Stimulated activated naive CD4-positive, alpha-beta T cell treated with Interleukin-2 at 50 U/mL for 16 hours (primary cell): ENCODE measurements at places on chromosomes 11 and 22.

DNA sequence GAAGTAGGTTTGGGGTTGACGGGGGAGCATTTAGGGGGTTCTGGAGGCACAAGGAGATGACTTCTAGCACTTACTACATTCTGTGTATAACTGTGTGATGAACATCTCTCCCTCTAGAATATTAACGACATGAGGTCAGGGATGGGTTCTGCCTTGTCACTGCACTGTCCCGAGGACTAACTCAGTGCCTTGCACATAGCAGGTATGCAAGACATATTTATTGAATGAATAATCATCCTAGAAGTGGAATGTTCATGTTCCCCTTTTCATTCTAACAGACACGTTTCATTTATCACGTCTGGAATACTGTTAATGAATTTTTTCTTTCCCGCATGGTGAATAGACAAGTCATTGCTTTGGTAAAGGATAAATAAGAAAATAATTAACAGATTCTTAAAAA is 12.6 kb downstream of the SYT13 start:
- DNase-seq: no peak

DNA sequence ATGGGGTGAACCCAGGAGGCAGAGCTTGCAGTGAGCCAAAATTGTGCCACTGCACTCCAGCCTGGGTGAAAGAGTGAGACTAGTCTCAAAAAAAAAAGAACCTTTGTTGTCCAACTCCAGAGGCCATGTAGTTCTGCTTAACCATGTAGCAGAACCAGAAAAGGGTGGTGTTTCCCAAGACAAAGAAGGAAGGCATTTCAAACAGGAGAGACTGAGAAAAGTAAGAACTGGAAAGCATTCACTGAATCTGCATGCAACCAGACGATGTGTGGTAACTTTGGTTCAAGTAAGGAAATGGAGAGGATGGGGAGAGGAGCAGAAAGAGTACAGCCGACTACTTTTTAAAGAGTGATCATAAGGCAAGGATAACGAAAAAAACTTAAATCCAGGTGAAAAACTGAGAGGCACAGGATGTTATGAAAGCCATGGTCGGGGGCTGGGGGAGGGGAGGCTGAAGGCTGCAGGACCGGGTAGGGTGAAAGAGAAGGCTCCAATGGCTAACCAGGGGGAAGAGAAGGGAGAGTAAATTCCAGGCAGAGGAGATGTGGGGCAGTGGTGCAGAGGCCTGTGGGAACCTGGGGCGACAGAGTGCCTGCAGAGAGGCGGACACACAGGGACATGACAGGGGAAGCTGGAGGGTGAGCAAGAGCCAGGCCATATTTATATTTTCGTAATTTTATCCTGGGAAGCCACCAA is 48.8 kb downstream of the MAPK1 start:
- no peak for DNase-seq

DNA sequence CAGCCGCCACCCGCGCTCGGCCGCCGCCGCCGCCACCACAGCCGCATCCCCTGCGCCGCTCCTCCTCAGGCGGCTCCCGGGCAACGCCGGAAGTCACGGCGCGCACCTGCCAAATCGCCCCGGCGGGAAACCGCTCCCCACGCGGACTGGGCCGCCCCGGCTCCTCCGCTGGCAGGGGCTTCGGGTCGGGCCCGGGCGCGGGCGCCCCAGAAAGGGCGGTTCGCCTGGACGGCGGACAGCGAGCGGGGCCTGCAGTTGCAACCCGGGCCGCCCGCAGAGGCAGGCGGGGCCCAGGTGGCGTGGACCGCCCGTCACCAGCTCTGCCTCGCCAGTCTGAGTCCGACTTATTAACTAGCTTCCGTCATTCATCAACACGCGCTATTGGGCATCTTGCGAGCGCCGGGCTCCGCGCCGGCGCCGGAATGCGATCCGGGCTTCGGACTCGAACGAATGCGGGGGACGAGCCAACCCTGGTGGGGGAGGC is at the start of gene HIRA:
HIRA (minus strand) TSS at position 85 of the 484 bp plus-strand sequence. CDS start 257 bp downstream, outside the sequence.
- peak; percentile 80 for DNase-seq

GRCh38 chr22:50091092-50091768 is 1.4 kb downstream of the MOV10L1 start:
- DNase-seq: no peak

GRCh38 chr11:113435190-113435968 is 39.8 kb downstream of the DRD2 start:
- DNase-seq: no peak

DNA sequence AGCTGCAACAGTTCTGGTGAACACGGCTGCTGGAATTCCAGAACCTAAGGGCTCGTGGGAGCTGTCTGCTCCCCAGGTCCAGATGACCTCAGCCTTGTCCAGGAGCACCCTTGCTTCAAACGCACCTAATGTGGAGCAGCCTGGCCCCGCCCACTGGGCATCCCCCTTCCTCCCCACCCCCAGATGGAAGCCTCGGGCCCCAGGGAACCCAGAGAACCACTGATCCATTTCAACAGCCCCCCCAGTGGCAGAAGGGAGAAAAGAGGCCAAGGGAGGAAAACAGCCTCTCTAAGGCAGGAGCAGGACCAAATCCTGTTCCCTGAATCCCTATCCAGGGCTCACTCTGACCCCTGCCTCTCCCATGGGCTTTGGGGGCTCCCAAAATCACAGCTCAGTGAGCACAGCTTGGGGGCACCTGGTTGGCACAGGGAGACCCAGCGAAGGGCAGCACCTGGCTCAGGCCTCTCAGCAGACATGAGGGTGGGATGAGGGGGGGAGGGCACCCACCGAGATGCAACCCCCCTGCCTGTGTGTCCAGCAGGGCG is 1.2 kb downstream of the CYTH4 start:
- DNase-seq: peak; percentile 22

DNA sequence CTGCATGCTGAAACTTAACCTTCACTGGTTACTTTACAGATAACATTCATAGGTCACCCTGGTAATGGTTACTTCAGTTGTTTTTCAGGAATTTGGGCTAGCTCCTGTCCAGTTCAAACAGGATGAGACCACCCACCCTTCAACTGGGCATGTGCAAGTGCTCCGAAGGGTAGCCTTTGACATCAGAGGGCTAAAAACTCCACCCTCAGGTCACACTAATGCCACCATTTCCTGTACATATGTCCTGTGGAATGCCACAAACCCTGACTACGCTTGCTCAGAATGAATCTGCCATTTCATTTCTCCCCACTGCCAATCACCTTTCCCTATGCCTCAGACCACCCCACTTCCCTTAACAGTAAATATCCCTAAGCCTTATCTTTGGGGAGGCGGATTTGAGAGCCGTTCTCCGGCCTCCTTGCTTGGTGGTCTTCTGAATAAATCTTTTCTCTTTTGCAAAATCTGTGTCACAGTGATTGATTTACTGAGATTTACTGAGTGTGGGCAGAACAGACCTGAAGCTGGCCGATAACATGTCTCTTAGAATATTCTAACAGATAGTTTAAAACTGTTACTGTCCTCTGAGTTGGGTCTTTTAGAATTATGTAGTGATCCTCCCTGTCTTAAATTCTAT is 25.4 kb upstream of the FXYD2 start:
- DNase-seq: no peak

DNA sequence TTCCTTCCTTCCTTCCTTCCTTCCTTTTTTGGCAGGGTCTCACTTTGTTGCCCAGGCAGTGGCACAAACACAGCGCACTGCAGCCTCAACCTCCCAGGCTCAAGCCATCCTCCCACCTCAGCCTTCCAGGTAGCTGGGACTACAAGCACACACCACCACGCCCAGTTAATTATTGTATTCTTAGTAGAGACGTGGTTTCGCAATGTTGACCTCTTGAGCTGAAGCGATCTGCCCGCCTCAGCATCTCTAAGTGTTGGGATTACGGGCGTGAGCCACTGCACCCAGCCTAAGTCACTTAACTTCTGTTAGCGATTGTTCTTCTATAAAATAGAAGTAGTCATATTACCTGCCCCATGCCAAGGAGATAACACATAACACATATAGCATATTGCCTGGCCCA is 2.8 kb upstream of the SYTL2 start:
- no peak for DNase-seq

- DNase-seq: no peak
Observed at GRCh38 chr22:31917227-31917921, 27.0 kb upstream of the YWHAH start.

DNA sequence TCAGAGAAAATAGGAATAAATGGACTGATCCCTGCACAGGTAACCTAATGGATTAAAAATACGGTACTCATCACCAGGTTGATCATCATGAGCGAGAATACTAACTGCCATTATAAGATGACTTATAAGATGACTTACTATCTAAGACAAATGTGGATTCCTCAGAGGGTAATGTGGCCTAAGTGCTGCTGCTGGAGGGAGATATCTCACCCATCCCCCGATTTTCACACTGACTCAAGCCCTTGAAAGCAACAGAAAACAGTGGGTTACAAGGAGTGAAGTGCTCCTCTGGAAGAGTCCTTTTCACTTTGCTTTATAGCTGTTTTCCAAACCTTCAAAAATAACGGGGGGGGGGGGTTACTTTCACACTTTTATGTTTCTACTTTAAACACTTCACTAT is 920 bp downstream of the TMEM218 start:
- no peak for DNase-seq

- peak; percentile 14 for DNase-seq
Observed at GRCh38 chr11:86672007-86672621, at the start of gene ME3. Gene ME3 (minus strand): TSS chr11:86672616.

GRCh38 chr22:44136112-44136511 is 44.6 kb upstream of the PARVG start:
- DNase-seq: no peak

DNA sequence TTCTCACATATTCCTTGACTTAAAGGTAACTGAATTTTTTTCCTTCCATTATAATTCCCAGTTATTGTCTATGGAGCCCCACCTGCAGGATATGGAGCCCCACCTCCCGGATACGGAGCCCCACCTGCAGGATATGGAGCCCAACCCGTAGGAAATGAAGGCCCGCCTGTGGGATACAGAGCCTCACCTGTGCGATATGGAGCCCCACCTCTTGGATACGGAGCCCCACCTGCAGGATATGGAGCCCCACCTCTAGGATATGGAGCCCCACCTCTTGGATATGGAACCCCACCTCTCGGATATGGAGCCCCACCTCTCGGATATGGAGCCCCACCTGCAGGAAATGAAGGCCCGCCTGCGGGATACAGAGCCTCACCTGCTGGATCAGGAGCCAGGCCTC is 28.1 kb downstream of the WBP2NL start:
- no peak for DNase-seq

DNA sequence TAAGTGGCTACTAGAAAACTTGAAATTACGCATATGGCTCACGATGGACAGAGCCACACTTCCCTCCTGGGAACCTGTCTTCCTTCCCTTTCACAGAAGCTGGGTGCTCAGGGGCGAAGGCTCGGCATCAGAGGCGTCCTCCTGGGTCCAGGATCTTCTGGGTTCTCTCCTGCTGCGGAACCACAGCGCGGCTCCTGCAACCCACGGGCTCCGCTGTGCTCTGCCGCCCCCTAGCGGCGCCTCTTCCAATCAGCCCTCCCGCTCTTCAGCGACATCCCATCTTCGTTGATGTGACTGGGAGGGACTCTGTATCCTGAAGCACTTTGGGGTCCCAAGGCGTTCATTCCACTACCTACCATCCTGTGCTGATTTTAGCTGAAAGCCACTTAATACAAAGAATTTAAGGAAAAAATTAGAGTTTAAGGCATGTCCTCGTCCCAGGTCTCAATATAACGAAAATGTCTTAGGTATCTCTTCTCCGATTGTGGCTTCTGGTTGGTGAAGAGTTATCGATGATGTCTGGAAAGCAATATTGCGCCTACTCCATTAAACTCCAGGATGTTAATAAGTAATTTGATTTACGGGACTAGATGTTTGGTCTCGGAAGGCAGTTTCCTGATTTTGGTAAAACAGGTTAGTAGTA is 14.8 kb upstream of the RPS3 start:
- peak; percentile 63 for DNase-seq

DNA sequence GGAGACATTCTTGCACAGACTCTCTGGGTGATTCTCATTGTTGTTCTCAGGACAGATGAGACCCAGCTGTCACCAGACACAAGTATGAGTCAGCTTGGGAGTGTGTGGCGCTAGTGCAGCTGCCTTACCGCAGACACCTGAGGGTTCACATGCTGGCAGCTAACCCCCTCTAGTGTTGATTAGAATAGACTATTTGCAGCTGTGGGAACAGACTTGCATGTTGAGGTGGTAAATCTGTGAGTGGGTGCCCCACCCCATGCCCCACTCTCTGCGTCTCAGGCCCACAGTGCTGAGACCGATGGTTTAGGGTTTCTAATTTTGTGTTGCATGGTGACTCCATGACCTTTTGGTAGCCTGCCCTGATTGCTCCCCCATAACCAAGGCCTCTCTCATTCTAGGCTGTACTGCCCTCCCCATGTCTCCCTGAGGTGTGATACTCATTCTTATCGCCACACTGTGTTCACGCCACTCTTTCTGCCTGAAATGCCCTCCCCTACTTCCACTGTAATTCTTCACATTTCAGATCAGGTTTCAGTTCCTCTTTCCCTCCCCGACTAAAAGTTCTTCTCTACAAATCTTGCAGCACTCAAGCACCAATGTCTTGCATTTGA is 73.7 kb upstream of the KIRREL3 start:
- DNase-seq: no peak

GRCh38 chr11:13110929-13111812 is 102.1 kb downstream of the RASSF10 start:
- DNase-seq: no peak

GRCh38 chr11:57427727-57428082 is 784 bp upstream of the SLC43A3 start:
- DNase-seq: no peak

DNA sequence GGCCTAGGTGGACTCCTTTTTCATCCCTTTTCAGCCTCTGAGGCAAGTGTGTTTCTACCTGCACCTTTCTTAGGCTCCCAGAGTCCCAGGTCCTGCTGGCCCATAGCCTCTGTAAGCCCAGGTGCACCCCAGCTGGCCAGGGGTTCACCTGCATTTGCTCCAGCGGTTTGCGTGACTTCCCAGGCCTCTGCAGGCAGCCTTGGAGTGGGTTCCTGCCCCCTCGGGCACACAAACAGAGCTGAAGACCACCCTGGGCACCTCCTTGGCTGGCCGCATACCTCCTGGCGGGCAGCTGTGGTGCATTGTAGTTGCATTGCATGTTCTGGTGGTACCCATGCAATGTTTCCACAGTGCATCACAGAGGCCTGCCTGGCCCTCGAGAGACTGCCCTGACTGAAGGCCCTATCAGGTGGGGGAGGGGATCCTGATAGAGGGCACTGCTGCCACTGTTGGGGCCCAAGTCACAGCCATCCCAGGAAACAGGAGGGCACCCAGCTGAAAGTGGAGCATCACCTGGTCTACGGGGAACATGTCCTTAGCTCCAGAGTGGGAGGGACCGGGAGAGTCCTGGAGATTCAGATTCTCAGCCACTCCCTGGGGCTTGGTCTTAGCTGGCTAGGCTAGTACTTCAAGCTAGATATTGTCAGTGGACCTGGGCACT is 14.1 kb downstream of the SHISA8 start:
- no peak for DNase-seq

DNA sequence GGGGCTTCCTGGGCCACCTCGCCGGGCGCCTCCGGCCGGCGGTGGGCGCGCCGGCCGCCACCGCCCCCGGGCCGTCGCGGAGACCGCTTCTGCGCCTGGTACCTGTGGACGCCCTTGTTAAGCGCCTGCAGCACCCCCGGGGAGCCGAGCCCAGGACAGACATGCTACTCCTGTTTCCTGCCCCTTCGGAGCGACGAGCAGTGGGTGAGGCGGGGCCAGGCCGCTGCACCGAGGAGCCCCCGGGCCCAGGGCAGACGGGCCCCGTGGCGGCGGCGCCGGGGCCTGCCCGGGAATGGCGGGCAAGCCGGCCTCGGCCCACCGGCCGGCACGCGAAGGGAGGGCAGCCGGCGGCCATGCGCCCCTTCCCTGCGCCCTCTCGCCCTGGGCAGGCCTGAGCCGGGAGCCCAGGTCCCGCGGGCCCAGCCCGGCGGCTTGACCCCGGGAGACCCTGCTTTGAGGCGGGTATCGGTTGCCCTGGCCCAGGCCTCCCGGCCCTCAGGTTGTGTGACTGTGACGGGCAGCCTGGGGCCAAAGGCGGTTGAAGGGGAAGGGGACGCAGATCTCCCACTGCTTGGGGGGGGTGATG is 789 bp upstream of the KDM2A start:
- DNase-seq: peak; percentile 40
